PC-3 (cell line): ENCODE measurements at places on chromosomes 5 and 9. TPM values are rescaled to one million over a fixed set of nuclear protein-coding genes. Genes with fewer than 3 reads are reported as not detected.

DNA sequence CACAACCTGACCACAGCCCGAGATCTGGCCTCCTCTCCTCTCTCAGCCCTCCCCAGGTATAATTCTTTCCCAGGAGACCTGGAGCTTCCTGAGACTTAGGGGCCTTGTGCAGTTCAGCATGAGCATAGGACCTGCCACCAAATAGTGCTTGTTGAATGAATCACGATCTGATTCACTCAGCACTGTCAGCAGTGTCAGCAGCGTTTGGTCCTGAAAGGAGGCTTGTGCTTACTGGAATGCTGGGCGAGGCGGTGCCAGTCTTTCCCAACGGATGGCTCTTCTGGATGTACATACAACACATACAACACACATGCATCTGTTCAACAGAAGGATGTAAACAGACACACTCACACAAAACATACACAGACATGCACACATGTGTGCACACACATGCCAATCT is 173.3 kb downstream of the COL23A1 start:
- DNase-seq, result peak; percentile 85

DNA sequence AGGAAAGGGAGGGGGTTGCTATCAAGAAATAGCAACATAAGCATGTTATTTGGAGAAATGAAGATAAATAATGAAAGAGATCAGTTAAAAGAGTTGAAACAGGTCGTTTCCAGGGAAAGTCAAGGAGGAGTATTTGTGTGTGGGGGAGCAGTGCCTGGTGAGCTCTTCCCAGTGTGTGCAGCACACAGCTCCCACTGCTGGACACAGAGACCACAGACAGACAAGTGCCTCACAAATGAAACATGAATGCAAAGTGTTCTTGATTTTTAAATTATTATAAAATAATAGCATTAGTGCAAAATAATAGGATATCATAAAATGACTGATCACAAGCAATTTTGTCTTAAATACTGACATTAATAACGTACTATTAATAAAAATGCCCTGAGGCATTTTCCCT is 40.8 kb downstream of the LIFR start:
- DNase-seq, result peak; percentile 42

The MBLAC2 gene
- total RNA-seq, result 7.8 and 12.4 TPM in 2 replicates

DNA sequence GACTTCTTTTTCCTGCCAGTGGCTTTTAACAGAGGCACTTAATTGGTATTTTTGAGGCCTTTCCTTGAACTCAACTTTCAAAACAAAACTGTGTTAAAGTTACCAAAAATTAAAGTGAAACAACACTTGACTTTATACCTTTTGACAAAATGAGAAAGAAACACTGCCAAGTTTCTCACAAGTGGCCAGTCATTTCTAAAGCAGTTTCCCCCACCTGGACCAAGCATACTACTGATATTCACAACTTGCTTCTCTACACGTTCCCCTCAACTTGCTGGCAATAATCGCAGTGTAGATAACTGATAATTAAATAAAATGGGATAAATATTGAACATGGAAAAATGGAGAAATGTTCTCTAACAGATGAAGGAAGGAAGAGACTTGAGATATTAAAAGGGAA is 135.7 kb downstream of the TLR4 start:
- no peak for DNase-seq

GRCh38 chr5:135964670-135965320 is 10.0 kb upstream of the LECT2 start:
- DNase-seq, result no peak

The WNT8A gene
- not detected in 2 replicates for total RNA-seq

DNA sequence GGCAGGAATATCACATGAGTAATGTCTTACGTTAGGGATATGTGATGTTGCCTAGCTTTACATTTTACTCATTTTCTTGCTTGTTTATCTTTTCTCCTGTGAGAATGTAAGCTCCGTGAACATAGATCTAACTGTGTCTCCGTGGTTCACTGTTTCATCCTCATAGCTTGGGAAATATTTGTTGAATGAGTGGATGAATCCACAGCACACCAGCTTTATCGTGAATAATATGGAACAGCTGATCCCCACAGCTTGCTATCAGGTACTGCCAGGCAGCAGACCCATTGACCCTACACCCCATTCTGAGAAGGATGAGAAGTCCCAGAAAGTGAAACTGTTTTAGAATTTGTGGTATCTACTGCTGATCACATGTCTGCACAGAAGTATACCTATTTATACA is 106.8 kb upstream of the FBN2 start:
- peak; percentile 36 for DNase-seq

DNA sequence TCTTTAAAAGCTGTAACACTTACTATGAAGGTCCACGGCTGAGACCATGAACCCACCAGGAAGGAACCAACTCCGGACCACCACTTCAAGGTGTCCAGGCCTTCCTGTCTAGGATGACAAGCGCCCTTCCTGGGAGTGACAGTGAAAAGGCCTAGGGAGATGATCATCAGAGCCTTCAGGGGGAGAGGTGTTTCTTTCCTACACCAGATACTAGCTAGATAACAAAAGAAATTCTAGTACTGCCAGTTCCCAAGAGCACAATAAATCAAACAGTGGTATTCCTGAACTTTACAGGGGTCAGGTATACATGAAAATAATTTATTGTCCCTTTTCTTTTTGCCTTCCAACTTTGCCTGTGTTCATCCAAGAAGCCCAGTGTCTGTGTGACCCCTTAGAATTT is 94.2 kb upstream of the NFIL3 start:
- DNase-seq, result no peak

The EGFL7 gene
- total RNA-seq, result 23.1 and 29.5 TPM in 2 replicates

GRCh38 chr5:125486634-125487033 is 740.2 kb upstream of the ZNF608 start:
- DNase-seq, result peak; percentile 19

GRCh38 chr5:40618926-40619325 is 60.8 kb upstream of the PTGER4 start:
- peak; percentile 17 for DNase-seq

GRCh38 chr5:74356009-74356695 is 284.4 kb downstream of the ENC1 start:
- DNase-seq, result peak; percentile 4

The UGCG gene
- total RNA-seq, result 27.0 and 29.4 TPM in 2 replicates

DNA sequence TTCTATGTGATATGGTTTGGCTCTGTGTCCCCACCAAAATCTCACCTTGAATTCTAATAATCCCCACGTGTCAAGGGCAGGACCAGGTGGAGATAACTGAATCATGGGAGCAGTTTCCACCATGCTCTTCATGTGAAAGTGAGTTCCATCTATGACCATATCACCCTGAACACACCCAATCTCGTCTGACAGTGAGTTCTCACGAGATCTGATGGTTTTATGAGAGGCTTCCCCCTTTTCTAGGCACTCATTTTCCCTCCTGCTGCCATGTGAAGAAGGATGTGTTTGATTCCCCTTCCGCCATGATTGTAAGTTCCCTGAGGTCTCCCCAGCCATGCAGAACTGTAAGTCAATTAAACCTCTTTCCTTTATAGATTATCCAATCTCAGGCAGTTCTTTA is 64.2 kb downstream of the RICTOR start:
- DNase-seq, result no peak

GRCh38 chr9:133980864-133981588 is 11.1 kb downstream of the VAV2 start:
- DNase-seq, result no peak

DNA sequence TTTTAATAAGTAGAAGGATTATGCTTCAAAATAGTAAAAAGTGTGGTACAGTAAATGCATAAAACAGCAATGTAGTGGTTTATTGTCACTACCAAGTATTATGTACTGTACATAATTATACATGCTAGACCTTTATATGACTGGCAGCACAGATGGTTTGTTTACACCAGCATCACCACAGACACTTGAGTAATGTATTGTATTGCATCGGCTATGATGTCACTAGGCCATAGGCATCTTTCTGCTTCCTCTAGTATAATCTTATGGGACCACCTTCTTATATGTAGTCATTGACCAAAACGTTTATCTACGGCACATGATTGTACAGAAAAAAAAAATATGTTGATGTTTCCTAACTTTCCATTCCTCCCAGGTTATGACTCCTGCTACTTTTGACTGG is 31.9 kb upstream of the SSBP2 start:
- DNase-seq, result no peak

- DNase-seq, result peak; percentile 24
These were observed 143.0 kb upstream of the ZNF608 start for GRCh38 chr5:124889486-124889825.

The BTNL3 gene
- total RNA-seq, result not detected in 2 replicates

DNA sequence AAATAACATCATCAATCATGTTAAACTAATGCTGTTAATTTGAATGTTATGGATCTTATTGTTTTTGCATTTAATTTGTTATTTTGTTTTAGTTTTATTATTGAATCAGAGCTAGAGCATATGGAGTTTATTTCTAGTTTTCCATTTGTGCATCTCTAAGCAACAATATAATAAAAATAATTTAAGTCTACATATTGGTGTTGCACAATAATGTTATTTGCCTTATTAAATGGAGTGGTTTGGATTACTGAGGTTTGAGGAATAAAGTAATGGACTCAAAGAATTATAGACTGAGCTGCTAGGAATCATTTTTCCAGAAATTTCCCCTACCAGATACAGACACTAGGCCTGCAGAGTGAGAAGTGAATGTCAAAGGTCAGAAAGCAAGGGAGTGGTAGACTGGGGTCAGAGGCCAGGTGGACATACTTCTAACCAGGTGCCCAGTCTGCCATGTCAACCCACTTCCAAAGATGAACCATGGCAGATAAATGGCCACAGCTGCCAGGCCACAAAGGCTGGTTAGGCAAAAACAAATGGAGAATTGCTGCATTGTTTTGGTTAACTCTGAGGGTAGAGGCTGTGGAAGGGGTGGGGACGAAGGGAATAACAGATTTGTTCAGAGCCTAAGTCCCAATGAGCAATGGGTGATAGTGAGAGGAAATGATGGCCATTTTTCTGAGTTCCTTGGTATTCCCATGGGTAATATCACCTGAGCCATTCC is 113.1 kb downstream of the FBXL7 start:
- DNase-seq, result no peak

The CYSTM1 gene
- total RNA-seq, result 24.3 and 43.3 TPM in 2 replicates

GRCh38 chr9:16625161-16625631 is 245.3 kb downstream of the BNC2 start:
- no peak for DNase-seq

The GBGT1 gene
- not detected in 2 replicates for total RNA-seq

GRCh38 chr5:133995883-133996563 is 8.8 kb downstream of the VDAC1 start:
- DNase-seq, result no peak

The IFNA2 gene
- total RNA-seq, result not detected in 2 replicates

- no peak for DNase-seq
These were observed 28.5 kb upstream of the IFNK start for GRCh38 chr9:27495480-27496134.

The MUSK gene
- total RNA-seq, result not detected in 2 replicates

The FBXO38 gene
- total RNA-seq, result 42.7 and 52.3 TPM in 2 replicates

GRCh38 chr5:174482607-174483024 is 241.8 kb upstream of the MSX2 start:
- no peak for DNase-seq

GRCh38 chr5:141848744-141849414 is 29.3 kb downstream of the PCDH1 start:
- peak; percentile 94 for DNase-seq

- no peak for DNase-seq
These were observed 157.1 kb upstream of the FGF10 start for GRCh38 chr5:44546286-44546685.
